Placental pericyte (primary cell): ENCODE measurements at places on chromosomes 7 and 10. TPM values are rescaled to one million over a fixed set of nuclear protein-coding genes. Genes with fewer than 3 reads are reported as not detected.

Gene CPN1
- total RNA-seq = not detected in 2 replicates

Gene SYT15
- 0.22 and 0.43 TPM in 2 replicates for total RNA-seq

Gene TNKS2
- total RNA-seq = 41.8 and 51.1 TPM in 2 replicates

Gene CUZD1
- 0.22 and 0.57 TPM in 2 replicates for total RNA-seq

Gene UTF1
- not detected in 2 replicates for total RNA-seq

Gene NRCAM
- total RNA-seq = 0.14 and 0.22 TPM in 2 replicates

Gene TMEM196
- total RNA-seq = not detected in 2 replicates

Gene SLC16A12
- total RNA-seq = 0.14 and 0.22 TPM in 2 replicates

Gene UCMA
- total RNA-seq = not detected in 2 replicates

Gene MMRN2
- 0.88 and 2.0 TPM in 2 replicates for total RNA-seq

Gene TEX36
- total RNA-seq = not detected in 2 replicates

Gene C10orf67
- 0.22 and 0.29 TPM in 2 replicates for total RNA-seq

Gene PARD3
- total RNA-seq = 52.0 and 98.0 TPM in 2 replicates

Gene PLXDC2
- total RNA-seq = 3.6 and 4.6 TPM in 2 replicates

Gene C10orf90
- total RNA-seq = not detected in 2 replicates

Gene KIF20B
- 2.4 and 35.2 TPM in 2 replicates for total RNA-seq

Gene MMD2
- total RNA-seq = not detected in 2 replicates

Gene HYAL4
- 0.72 and 1.3 TPM in 2 replicates for total RNA-seq

Gene TFR2
- total RNA-seq = 0.44 TPM in 1 of 2 replicates, not detected in the other

Gene NEBL
- total RNA-seq = 0.22 TPM in 1 of 2 replicates, not detected in the other

Gene TFPI2
- 650 and 1,118 TPM in 2 replicates for total RNA-seq

Gene CNPY1
- not detected in 2 replicates for total RNA-seq

Gene CREB5
- total RNA-seq = 5.5 and 6.4 TPM in 2 replicates

Gene SH2D4B
- total RNA-seq = 0.22 and 0.29 TPM in 2 replicates

Gene NPY4R2
- total RNA-seq = not detected in 2 replicates

Gene ANKRD30A
- total RNA-seq = under 0.01 TPM in 1 of 2 replicates, not detected in the other

Gene EGR2
- 4.4 and 14.6 TPM in 2 replicates for total RNA-seq

Gene TMEM270
- not detected in 2 replicates for total RNA-seq

Gene FKBP6
- not detected in 2 replicates for total RNA-seq

Gene ASB4
- not detected in 2 replicates for total RNA-seq

Gene GIMAP8
- total RNA-seq = under 0.01 TPM in 1 of 2 replicates, not detected in the other

Gene TUBAL3
- total RNA-seq = not detected in 2 replicates

Gene CDNF
- 0.86 and 1.1 TPM in 2 replicates for total RNA-seq

Gene CYP3A7
- total RNA-seq = 0.44 TPM in 1 of 2 replicates, not detected in the other
